ENCODE measurements at places on chromosomes 6 and 20.

DNA sequence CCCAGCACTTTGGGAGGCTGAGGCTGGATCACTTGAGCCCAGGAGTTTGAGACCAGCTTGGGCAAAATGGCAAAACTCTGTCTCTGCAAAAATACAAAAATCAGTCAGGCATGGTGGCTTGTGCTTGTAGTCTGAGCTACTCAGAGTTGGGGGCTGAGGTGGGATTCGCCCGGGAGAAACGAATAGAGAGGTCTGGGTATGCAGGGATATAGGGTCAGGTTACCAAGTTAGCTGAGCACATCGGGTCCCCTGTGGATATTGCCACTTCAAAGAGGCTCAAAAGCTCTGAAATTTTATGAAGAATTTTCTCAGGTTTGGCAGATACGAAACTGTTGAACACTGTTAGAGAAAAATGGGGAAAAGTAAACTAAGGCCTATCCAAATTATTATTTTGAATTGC lies 120.9 kb upstream of the SGK1 start:
- DNase-seq, result no peak

GRCh38 chr6:47734831-47735481 lies 36.6 kb downstream of the ADGRF4 start:
- DNase-seq, result no peak

- DNase-seq, result no peak
Measured at GRCh38 chr6:47130086-47130485, 88.0 kb upstream of the ADGRF1 start.

- DNase-seq, result no peak
Measured at GRCh38 chr6:16180696-16181438, 52.0 kb downstream of the MYLIP start.

- DNase-seq, result no peak
Measured at GRCh38 chr6:32983964-32984621, 15.7 kb downstream of the BRD2 start.

GRCh38 chr20:62791301-62792181 lies 4.7 kb upstream of the MRGBP start:
- DNase-seq, result peak; percentile 96

DNA sequence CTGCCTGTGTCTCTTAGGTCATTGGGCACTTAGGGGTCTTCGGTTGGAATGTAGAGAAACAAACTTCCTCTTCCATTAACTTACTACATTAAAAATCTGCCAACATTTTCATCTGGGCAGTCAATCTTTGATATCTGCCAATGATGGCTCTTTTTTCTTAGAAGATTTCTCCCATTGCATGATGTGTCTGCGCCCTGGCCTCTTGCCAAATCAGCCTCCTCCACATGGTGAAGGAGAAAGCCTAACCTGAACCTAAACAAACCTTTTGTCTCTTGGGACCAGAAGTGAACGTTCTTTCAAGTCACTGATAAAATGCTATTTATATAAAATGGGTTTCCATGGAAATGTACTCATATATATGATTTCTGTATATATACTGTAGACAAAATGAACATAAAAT lies 998.9 kb upstream of the GJE1 start:
- no peak for DNase-seq

- DNase-seq, result no peak
Measured at GRCh38 chr6:34515473-34516387, 40.4 kb downstream of the SPDEF start.

DNA sequence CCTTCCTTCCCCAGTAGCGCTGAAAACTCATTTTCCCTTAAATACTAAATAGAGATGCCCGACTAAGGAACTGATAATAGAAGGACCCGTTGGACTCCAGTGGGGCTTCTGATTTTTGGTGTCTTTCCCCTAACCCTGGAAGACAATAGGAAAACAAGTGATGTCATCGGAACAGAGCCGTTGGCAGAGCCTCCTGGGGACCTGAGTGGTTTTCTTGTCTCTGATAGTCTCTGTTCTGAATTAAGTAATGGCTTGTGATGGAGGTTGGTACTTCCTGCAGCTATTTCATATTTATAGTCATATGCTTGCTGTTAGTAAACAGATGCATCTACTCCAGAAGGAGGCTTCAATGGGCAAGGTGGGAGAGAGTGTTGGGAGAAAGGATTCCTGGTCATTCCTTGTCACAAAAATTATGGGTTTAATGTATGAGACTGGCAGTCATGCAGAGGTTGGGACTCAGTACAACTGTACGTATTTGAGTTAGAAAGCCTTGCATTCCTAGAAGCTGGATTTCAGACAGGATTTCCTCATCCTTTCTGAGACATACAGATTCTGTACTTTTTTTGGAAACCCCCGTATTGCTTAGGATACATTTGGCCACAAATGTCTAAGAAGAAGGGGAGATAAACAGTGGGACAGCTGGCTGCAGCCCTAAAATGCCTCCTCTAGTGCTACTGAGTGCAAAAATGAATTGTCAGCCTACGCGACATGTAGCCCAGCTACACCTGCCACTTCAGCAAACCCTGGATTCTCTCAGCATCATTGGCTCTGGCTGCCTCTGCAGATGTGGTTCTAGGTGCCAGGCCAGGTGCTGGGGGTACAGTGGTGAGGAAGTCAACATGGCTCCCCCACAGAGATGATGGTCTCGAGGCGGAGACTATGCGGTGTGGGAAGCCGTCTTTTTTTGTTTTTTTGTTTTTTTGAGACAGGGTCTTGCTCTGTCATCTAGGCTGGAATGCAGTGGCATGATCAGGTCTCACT lies 38.1 kb downstream of the CDS2 start:
- no peak for DNase-seq
